ENCODE measurements at places on chromosomes 16 and 17.
A peak's percentile ranks its signal among the peaks of the same experiment; 100 is the strongest.

GRCh38 chr17:74252211-74252610 is 21.8 kb upstream of the DNAI2 start:
- no peak for DNase-seq

DNA sequence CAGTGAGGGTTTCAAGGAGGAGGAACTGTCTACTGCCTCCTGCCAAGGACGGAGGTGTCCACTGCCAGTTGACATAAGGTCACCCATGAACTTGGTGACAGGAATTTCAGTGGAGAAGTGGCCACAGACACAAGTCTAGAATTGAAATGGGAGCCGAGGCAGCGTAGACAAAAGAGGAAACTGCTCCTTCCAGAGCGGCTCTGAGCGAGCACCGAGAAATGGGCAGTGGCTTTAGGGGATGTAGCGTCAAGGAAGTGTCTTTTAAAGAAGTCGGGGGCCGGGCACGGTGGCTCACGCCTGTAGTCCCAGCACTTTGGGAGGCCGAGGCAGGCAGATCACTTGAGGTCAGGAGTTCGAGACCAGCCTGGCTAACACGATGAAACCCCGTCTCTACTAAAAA is 3.1 kb upstream of the SERPINF1 start:
- DNase-seq = no peak

GRCh38 chr16:78816499-78817195 is 717.2 kb downstream of the WWOX start:
- DNase-seq = no peak

GRCh38 chr17:48617471-48618255 is 2.6 kb upstream of the HOXB8 start:
- DNase-seq = no peak

GRCh38 chr16:81367821-81368220 is 53.1 kb downstream of the GAN start:
- no peak for DNase-seq

DNA sequence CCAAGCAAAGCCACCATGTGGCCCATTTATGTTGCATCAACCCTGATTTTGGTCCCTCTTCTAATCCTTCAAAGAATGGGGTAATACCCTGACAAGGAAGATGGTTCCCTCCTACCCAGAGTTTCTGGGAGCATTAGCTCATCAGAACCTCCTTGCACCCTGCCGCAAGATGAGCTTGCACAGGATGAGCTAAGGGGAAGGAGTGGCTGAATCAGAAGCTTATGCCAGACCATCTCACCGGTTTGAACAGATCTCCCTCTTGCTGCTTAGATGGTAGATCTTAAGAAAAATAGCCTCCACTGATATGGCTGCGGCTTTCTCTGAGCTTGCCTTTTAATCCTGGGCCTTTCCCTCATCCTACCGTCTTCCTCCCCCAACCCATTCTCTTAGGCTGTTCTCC is 175.1 kb downstream of the SOX9 start:
- no peak for DNase-seq

GRCh38 chr16:49651996-49652395 is 203.9 kb downstream of the ZNF423 start:
- no peak for DNase-seq

GRCh38 chr17:43169561-43170139 is 1.4 kb upstream of the NBR1 start:
- peak; percentile 40 for DNase-seq

DNA sequence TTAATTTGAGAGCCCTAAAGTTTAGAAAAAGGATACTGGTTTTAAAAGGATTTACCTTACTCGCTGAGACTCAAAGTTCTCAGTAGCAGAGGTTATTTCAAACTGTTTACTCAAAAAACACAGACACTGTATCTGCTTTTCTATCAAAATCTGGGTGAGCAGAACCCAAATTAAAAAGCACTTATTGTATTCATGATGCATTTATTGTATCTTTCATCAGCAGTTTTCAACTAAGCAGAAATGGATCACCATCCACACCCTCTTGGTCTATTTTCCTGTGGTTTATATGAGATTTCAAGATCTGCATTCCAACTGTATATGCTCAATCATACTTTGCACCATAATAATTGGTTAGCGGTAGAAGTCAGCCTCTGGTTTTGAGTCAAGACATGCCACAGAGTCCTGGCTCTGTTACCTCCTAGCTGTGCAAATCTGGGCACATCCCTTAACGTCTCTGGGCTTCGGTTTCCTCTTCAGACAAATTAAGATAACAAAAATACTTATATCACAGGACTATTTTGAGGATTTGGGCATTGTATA is 109.5 kb downstream of the ASIC2 start:
- no peak for DNase-seq

DNA sequence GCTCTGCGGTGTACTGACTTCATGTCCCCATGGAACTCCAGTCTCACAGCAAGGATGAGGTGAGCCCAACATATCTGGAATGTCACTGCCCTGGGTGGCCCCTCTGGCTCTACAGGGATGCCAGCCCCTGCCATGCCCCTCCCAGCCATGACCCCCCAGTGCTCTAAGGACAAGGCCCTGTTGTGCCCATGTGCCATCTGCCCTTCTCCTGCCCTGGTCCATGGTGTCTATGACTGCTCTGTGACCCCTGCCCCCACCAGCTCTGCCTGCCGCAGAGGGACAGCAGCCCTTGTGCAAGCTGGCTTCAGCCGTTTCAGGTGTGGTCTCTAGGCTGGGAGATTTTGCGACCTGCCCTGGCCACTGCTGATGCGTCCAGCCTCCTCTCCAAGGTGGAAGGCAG is 40.3 kb downstream of the TK2 start:
- DNase-seq = no peak

GRCh38 chr17:11925262-11926021 is 71.8 kb downstream of the ZNF18 start:
- no peak for DNase-seq

DNA sequence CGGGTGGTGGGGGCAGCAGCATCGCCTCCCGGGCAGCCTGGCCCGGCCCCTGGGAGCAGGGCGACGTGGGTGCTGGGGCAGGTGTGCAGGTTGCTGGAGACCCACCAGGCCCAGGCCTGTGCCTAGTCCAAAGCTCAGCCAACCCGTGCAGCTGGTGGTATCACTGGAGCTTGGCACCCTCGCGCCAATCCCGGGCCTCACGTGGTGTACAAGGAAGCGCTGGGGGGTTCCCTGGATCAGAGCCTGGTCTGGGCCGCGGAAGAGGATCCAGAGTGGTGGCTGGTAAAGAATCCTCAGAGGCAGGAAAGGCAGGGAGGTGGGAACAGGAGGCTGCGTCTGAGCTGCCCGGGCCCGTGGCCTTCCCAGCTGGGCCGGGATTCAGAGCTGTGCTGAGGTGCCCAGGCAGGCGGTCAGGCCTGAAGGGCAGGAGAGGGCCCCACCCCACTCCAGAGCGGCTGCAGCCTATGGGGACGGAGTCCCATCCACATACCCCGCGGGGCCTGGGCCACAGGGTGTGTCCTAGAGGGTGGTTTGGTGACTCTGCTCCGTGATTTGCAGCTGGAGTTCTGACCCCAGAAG is 36.2 kb downstream of the ZFPM1 start:
- DNase-seq = no peak

DNA sequence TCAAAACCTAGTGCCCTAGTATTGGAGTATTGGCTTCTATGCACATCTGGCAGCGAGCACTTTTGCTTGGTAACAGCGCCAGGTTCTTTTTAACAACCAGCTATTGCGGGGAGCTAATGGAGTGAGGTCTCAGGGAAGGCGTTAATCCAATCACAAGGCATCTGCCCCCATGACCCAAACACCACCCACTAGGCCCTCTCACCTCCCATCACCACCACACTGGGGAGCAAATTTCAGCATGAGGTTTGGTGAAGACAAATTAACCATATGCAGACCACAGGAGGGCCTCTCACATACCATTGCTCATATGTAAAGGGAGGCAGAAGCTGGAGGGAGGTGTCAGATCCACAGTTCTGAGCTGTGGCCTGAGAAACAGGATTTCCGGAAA is 893 bp upstream of the ODF4 start:
- DNase-seq = no peak

- DNase-seq = no peak
These were observed 54.0 kb downstream of the DYNLRB2 start for GRCh38 chr16:80594756-80595155.

DNA sequence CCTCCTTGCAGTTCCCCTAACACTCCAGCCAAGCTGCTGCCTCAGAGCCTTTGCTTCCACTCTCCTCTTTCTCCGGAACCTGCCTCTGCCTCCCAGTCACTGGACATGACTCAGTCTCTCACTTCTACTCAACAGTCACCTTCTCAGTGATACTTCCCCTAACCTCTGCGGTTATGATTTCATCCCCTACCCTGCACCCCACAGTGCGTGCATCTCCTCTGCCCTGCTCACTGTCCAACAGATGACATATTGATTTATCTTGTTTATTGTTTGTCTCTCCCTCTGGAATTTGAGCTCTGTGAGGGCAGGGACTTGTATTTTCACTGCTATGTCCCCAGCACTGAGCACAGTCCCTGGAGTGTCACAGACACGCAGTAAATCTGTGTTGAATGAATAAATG is 100.7 kb downstream of the CYLD start:
- no peak for DNase-seq

DNA sequence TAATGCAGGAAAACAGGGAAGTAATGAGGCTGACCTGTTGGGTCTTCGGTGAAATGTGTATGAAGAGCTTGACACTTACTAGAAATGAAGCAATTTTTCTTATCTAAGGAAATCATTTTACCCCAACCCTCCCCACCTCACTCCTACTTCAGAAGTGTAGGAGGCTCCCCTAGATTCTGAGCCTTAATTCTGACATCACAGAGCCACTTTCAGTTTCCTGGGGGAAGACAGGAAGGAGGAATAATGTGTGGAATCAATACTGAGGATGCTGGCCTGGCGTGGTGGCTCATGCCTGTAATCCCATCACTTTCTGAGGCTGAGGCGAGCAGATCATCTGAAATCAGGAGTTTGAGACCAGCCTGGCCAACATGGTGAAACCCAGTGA is 20.3 kb downstream of the FBRS start:
- no peak for DNase-seq

DNA sequence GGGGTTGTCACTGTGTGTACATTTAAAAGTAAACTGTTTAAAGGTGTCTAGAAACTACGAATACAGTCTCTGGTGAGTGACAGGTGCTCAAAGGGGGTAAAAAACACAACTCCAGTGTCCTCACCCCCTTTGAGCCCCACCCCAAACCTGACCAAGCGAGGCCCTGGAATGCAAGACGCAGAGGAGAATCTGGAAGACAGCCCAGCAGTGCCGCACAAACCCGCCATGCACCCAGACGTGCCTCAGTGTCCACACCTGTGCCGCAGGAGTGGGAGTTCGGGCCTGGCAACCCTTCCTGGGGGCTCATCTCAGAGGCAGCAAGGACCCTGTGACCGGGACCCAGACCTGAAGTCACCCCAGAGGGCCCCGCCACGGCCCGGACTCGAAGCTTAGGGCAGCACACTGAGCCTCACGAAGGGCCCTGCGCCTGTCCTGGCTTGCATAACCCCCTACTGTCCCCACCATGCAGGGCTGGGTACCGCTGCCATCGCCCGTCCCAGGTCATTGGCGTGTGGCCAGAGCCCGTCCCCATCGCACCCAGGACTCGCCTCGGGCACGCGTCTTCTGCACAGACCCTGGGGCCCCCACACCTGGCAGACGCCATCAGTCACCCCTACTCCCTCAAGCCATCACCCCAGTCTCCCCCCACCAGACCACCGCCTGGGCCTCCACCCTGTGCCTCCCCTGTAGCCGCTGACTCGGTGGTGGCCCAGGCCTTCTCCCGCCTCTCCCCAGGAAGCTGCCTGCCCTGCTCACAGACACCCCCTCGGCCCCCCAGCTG is 33.0 kb upstream of the ZC3H18 start:
- no peak for DNase-seq

DNA sequence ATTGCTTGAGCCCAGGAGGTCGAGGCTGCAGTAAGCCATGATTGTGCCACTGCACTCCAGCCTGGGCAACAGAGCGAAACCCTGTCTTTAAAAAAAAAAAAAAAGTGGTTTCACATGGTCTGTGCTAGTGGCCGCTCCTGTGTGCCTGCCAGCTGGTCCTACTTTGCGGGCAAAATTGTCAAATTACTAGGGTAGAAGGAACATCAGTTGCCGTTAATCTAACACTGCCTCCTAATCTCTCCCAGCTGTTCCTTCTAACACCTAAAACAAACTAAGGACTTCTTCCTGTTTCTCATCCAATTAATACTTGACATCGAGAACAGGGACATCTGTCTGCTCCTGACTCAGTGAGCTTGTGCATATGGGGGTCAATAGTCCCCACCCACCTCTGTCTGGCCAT is 23.9 kb downstream of the TMEM11 start:
- DNase-seq = no peak

DNA sequence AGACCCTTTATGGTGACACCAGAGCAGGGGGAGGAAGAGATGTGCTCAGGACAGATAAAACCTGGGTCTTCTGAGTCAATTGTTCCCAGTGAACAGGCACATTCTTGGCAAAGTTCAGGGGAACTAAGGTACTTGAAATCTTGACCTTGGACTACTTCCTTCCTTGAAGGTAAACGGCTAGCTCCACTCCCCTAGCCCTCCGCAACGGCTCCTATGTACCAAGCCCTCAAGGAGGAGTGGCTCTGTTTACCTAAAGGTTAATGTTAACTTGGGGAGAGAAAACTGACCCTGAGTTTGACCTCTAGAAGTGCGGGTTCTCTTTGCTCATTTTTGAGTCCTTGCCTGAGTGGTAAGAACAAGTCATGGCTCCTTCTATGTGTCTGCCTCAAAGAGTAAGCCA is 7.8 kb downstream of the TTLL6 start:
- no peak for DNase-seq

DNA sequence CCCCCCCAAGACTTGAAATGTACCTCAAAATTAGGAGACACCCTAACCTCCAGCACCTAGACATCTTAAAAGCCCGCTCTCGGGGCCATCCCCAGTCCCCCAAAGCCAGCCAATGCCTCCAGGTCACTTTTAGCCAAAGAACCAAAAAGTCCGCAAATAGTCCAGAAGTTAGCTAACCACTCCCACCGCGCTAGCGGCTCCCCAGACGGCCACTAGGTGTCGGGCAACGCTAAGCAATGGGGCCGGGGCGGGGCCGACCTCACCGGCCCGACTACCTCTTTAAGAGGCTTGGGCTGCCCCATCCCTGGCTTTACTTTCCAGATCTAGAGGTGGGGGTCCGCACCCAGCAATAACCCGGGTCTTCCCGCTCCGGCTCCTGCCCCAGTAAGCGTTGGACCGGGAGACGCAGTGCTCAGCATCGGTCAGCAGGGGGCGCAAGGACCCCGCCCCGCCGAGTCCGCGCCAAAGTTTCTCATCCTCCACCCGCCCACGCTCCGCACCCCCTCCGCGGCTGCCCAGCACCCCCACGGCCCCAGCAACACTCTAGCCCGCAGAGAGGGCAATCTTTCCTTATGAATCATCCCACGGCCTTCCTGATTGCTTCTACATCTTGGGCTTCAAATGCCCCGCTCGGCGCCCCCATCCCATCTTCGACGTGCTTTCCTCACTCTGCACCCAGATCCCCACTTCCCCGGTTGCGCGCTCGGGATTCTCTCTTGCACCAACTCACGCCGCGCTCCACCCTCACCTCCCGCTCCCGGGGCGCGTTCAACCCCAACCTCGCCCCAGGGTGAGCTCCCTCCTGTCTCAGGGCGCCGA is 765 bp downstream of the COL1A1 start:
- peak; percentile 85 for DNase-seq

GRCh38 chr17:74431568-74432423 is at the start of gene GPRC5C:
TSS of gene GPRC5C (plus strand) at chr17:74432088. CDS start at chr17:74439777, 7,689 bp downstream.
- DNase-seq = peak; percentile 81

Measured in adrenal gland (tissue), 19 donors.